ENCODE measurements at places on chromosomes 3 and 15.

- no peak for DNase-seq
Measured at GRCh38 chr3:79253704-79254103, 514.1 kb downstream of the ROBO1 start.

GRCh38 chr15:68556139-68556990 lies 22.4 kb upstream of the CORO2B start:
- DNase-seq = no peak

DNA sequence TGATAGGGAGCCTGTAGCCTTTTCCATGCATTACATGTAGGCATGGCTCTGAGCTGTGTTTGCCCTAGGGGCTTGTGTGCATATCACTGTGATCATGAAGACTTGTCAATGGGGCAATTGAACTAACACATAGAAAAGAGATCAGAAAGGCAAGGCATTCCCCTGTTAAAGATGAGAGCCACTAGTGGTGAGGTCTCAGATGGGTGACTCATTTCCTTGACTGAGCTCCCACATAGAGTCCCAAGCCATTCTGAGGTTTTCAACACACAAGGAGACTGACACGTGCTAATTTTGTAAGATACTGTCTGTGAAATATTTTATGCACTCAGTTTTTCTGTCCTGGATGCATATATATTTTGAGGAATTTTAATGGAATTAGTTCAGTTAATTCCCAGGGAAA lies 53.8 kb downstream of the SAMMSON start:
- no peak for DNase-seq

GRCh38 chr3:33363113-33363800 lies 76.9 kb downstream of the UBP1 start:
- DNase-seq = no peak

- no peak for DNase-seq
Measured at GRCh38 chr3:117219296-117219695, 509.7 kb downstream of the TUSC7 start.

DNA sequence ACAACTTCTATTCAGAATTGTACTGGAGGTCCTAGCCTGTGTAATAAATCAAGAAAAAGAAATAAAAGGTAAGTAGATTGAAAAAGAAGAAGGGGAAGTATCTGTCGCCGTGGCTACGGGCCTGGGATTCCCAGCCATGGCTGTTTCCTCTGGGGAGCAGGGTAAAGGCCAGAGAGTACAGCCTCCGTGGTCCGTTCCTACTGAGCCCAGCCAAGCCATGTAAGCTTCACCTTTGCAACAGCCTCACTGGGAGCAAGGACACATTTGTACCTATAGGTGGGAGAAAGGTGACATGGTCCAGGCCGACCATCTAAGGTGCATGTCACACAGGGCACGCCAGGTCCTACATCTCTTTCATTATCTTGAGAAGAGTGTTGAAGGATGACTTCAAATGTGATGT lies 71.3 kb downstream of the ANP32A start:
- no peak for DNase-seq

DNA sequence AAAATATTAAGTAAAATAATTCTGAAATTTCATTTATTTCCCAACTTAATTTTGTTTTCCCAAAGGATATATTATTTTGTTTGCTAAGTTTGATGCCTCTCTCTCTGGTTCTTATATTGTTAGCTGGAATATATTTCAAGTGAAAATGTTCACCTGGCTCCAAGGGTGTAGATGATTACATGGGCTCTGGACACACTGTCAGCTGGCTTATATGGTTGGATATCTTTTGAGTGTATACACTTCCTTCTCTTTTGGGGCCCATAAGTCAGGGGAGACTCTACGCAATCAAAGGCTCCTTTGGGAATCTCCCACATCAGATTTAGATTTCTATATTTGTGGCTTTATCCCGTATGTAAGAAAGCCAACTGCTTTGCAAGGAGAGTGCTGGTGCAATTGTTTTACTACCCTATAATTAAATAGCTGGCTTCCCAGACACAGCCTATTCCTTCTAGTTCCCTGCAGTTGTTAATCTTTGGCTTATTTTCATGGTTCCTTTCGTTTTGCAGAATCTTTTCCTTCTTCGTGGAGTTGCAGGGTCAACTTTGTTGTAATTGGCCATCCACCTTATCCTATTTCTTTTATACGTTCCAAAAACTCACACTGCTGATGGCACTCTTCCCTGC lies 225.7 kb downstream of the DPH6 start:
- DNase-seq = no peak

GRCh38 chr3:15647611-15648167 lies 46.1 kb downstream of the BTD start:
- peak; percentile 30 for DNase-seq

GRCh38 chr3:72345237-72345878 lies 502.9 kb downstream of the SHQ1 start:
- DNase-seq = no peak

GRCh38 chr3:82567029-82567600 lies 805.7 kb upstream of the GBE1 start:
- DNase-seq = no peak

- no peak for DNase-seq
Measured at GRCh38 chr3:46378426-46378942, 7.7 kb downstream of the CCR5 start.

- no peak for DNase-seq
Measured at GRCh38 chr3:53261712-53262111, 5.9 kb upstream of the TKT start.

- DNase-seq = no peak
Measured at GRCh38 chr3:45497963-45498362, 96.6 kb upstream of the LIMD1 start.

GRCh38 chr3:25783661-25784512 lies 644 bp upstream of the NGLY1 start:
- no peak for DNase-seq

DNA sequence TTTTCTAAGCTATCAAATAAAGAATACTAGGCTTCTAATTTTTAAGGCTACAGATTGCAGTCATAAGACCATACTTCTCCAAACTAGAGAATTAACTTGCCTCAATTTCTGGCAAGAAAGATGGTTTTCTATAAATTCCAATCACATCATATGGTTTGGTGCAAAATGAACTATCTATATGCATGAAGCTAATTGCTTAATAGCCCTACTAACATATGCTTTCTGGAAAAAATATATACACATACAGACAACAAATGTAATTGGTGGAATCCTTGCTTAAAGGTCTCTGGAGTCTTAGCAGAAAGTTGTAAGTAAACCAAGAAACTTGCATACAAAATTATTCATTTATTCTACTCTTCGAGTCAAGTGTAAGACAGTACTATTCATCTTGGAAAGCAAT lies 113.1 kb upstream of the NANOGP8 start:
- no peak for DNase-seq

GRCh38 chr3:23964537-23965235 lies 19.6 kb downstream of the NR1D2 start:
- DNase-seq = no peak

- DNase-seq = no peak
Measured at GRCh38 chr3:87855616-87856015, 203.2 kb downstream of the CGGBP1 start.

All from T-helper 22 cell (primary cell).